Thoracic aorta (tissue), 2 donors: ENCODE measurements at places on chromosomes 3 and 15.

DNA sequence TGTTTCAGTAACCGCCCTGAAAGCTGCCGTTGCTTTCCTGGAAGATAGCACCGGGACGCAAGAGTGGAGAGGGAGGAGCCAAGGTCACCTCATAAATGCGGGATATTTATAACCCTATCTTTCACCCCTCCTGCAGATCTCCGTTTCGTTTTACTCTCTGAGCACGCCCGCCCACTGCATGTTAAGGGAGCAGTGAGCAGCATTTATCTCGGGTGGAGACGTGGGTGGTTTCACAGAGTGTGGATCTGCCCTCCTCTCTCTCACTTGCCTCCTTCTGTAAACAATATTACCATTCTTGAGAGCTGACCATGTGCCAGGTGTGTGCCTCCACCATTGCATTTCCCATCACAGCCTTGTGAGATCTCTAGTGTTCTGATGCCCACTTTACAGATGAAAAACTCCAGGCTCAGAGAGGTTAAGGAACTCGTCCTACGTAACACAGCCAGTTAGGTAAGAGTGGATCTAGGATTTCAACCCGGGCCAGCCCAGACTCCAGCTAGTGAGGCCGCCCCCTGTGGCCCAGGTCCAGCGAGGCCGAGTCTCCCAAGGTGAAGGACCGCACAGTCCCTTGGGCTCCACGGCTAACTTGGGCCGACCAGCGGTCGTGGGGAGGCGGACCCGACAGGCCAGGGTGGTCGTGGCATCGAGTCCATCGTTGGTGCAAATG is 16.9 kb upstream of the SEMA4B start:
- DNase-seq: peak; percentile 68

DNA sequence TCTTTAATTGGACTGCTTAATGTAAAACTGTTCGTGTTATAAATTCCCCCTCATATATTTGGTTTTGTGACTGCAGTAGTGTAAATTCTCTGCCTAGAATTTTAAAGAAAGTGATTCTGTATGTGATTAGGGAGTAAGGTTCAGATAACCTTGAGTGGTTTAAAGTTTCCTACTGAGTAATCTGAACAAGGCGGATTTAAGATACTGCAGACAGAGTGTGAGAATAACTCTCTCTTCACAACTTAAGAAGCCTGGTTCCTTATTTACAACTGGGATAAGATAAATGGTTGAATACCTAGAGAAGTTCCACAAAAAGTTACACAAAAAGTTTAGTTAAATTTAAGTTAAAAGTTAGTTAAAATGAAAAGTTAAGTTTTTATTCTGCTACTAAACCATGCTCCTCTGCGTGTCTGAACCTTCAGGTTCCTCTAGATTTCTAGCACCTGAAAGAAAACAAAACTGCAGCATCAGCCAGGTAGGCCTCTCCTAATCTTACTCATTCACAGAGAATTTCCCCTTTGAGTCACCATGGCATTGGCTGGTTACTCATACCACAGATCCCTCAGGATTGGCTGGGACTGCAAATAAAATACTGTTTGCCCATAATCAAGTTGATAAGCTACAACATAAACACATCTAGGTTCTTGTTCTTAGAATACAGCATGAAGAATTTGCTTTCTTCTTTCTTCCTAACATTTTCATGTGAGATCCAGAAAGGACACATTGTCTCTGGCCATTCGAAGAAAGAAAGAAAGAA is at the start of gene ARL14:
ARL14 (plus strand) TSS at position 614 of the 757 bp plus-strand sequence. CDS start 187 bp downstream, outside the sequence.
- DNase-seq: no peak

- no peak for DNase-seq
Measured at GRCh38 chr3:76410762-76411281, 625.5 kb upstream of the ZNF717 start.

- no peak for DNase-seq
Measured at GRCh38 chr3:179769411-179770247, 116.8 kb downstream of the USP13 start.

DNA sequence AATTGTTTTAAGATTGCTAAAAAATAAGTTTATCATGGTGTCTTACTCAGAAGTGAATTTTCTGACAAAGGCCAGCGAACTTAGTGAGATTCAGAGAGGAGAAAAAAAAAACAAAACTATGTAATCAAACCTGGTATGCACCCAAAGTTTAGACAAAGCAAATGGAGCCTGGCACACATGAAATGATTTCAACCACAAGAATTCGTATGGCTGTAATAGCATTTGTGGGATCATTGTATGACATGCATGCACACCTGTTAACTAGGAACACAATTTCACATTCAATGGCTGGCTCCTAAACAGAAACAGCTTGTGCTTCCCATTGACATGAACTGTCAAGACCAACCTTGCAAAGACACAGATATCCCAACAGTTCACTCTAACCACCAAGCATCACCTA is 94.6 kb downstream of the ZIC4 start:
- no peak for DNase-seq

DNA sequence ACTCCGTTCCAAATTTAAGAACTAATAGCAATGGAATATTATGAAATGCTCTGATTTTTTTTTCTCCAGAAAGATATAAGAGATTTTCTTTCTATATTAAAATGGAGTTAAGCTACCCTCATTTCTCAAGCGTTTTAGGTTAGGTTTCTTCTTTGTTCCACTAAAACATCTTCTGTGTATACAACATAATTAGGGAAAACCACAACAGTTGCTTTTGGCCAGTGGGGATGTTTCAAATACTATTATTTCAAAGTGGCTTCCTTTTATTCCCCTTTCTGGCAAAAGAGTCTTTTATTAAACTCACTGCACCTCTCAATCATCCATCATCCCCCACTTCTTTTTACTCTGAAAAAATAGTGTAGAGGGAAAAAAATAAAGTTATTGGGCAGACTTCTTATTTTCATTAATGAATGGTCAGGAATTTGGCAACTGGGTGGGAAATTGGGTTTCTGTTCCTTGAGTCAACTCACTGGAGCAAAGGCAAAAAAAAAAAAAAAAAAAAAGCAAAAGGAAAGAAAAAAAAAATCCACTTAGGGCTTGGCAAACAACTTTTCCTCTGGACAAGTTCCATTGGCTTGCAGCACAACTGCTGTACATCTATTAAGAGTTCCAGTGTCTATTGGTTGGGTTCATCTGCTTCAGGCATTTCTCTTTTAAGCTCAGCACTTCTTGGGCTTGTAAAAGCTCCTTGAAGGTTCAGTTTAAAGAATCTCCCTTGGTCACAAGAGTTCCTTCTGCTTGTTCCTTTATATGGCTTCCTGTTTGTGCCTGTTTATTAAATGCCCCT is 963.4 kb downstream of the ROBO1 start:
- no peak for DNase-seq
